Muscle of arm (tissue), 14 donors: ENCODE measurements at places on chromosomes 5 and 9.
A peak's percentile ranks its signal among the peaks of the same experiment; 100 is the strongest.

- DNase-seq, result no peak
Measured at GRCh38 chr9:133633681-133634080, 2.5 kb upstream of the DBH start.

- DNase-seq, result no peak
Measured at GRCh38 chr9:134165357-134166315, 1.3 kb upstream of the RNU6ATAC start.

DNA sequence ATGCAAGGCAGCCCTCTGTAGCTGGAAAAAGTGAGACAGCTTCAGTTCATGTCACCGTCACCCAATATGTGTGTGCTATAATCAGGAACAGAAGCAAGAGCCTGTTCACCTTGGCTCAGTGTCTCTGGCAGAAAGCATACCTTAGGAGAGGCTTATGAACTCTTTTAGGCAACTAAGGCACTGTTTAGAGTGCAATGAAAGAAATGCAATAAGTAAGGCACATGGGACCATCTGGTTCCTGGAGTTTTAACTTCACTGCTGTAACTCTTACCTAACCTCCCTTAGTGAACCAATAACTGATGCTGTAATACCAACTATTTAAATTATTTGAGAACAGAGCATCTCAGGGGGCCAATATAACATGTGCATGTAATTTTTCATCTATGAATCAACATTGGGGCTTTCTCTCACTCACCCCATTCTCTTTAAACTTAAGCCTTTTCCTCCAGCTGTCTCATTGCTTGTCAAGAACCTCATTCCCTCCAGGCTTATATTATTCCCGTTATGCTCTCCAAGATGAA lies 32.4 kb downstream of the C9 start:
- peak; percentile 86 for DNase-seq

- peak; percentile 84 for DNase-seq
Measured at GRCh38 chr5:72141440-72142355, 34.4 kb downstream of the MAP1B start.
